Body of pancreas (tissue), 4 donors: ENCODE measurements at places on chromosomes 16 and 17. TPM values are rescaled to one million over a fixed set of nuclear protein-coding genes. Genes with fewer than 3 reads are reported as not detected.

The KRT28 gene
- not detected for total RNA-seq

The ZDHHC7 gene
- total RNA-seq = 17.5 TPM

- DNase-seq = no peak
- peak overlapping the region; percentile 94 for H3K27ac ChIP-seq
- H3K36me3 ChIP-seq = no peaks in the 10 kb centered on the region
- no peaks in the 10 kb centered on the region for H3K27me3 ChIP-seq
These were observed 375 bp downstream of the SLC25A11 start for GRCh38 chr17:4939546-4939795.

- no peak overlapping the region for H3K27ac ChIP-seq
- no peaks in the 10 kb centered on the region for H3K4me1 ChIP-seq
- peaks cover under 1% of the 10 kb centered on the region for H3K36me3 ChIP-seq
- DNase-seq = no peak
These were observed 5.4 kb upstream of the ITGA2B start for GRCh38 chr17:44394833-44395232.

- H3K27me3 ChIP-seq = no peaks in the 10 kb centered on the region
- H3K4me3 ChIP-seq = no peak overlapping the region
- H3K27ac ChIP-seq = no peak overlapping the region
- no peaks in the 10 kb centered on the region for H3K36me3 ChIP-seq
These were observed 95.7 kb downstream of the ELAC2 start for GRCh38 chr17:12922120-12922519.

DNA sequence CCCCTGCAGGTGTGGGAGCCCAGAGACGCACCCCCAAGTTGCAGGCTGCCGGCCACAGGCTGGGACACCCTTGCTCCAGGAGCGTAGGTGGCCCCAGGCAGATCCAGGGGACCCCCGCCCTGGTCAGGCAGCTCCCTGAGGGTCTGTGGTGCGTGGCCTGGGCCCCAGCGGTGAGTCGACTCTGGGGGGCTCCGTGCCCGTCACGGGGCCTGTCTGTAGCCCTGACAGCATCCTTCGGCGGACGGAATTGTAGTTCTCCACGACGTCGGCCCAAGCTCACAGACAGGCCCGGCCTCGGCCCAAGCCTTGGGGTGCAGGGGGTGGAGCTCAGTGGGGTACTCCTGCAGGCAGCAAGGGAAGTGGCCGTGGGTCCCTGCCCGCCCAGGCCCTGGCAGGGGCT, 82.9 kb downstream of the LMF1 start:
- H3K4me1 ChIP-seq = no peaks in the 10 kb centered on the region
- no peak overlapping the region for H3K4me3 ChIP-seq
- DNase-seq = no peak
- no peaks in the 10 kb centered on the region for H3K27me3 ChIP-seq

DNA sequence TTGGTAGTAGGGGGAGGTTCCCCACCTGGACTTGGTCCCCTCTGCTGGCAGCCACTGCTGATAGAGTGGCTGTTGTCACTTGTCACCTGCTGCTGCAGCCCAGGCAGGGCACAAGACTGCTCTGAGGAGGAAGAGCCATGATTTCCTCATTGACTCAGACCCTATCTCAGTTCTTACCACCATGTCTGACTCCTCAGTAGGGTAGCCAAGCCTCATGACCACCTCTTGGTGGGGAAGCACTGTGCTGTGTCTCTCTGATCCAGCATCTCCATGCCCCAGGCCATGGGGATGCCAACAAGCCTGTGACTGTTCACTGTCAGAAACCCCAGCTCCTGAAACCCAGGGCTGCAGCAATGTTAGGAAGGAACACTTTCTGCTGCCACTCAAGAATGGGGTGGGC, 173.0 kb downstream of the WSCD1 start:
- no peaks in the 10 kb centered on the region for H3K36me3 ChIP-seq
- no peaks in the 10 kb centered on the region for H3K4me1 ChIP-seq
- no peak for DNase-seq
- no peak overlapping the region for H3K27ac ChIP-seq
- H3K4me3 ChIP-seq = no peak overlapping the region
